ENCODE measurements at places on chromosomes 2 and 18.

DNA sequence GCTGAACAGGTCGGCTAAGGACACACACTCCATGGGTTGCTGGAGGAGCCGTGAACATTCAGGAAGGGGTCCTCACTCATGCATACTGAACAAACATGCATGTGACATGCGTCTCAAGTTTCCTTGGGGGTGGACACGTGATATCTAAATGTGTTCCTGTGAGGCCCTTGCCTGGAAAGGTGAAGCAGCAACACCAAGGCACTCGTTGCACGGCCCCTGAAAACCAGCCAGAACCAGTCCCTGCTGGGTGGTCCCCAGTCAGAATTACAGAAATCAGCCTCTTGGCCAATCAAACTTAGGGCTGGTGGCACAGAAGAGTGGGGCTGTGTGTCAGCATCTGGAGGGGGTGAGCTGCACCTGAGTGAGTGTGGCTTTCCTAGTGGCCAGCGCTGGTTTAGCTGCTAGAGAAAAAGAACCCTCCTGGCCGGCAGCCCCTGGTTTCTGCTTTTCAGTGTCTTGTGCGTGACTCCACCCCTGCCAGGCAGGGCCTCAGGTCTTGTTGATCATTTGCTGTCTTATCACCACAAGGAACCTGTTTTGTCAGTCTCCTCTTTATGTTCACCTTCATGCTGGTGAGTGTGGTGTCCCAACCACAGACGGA is 3.2 kb upstream of the AQP12B start:
- DNase-seq = no peak

DNA sequence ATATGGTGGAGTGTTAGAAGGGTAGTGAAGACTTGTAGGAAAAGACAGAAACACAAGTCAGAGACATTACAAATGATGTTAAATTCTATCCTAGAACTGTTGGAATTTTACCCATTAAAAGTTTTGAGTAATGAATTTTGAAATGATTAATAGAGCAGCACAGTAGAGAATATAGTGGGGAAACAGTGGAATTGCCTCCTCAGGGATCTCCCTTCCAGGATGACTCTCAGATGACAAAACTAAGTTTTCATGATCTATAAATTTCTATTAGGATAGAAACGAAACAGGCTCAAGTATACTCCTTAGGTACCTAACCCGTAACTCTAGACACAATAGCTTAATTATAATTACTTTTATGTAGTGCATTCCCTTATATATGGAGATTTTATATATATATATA is 86.7 kb downstream of the DPP4 start:
- no peak for DNase-seq

GRCh38 chr2:205627085-205627484 is 55.2 kb upstream of the NRP2 start:
- DNase-seq = no peak

GRCh38 chr2:53985646-53986045 is 14.9 kb upstream of the PSME4 start:
- DNase-seq = no peak

DNA sequence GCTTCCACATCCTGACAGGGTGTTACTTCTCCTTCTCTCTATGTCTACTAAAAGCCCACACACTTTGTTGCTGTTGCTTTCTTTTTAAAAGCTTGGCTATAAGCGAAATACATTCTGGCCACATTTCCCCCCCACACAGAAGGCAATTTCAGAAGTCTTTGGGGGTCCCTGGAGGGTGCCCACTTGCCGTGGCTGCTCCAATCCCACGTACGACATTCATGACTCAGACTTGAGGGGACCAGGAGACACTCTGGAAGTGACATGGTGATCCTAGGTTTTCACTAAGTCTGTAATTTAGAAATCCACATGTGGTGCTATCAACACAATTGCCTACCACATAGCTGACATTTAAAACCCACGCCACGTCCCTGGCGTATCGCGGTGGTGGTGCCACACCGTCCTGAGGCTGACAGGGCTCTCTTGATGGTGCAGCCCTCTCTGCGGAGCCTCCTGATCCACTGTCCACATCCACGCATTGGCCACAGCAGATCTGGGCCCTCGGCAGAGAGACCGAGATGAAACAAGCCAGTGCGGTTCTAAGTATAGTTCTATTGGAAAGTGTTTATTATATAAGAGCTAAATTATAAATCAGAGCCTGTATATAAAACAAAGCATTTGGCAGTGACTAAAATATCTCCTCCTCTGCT is 42.4 kb downstream of the CYP27C1 start:
- DNase-seq = no peak

GRCh38 chr2:147083664-147084063 is 761.2 kb upstream of the ACVR2A start:
- no peak for DNase-seq

DNA sequence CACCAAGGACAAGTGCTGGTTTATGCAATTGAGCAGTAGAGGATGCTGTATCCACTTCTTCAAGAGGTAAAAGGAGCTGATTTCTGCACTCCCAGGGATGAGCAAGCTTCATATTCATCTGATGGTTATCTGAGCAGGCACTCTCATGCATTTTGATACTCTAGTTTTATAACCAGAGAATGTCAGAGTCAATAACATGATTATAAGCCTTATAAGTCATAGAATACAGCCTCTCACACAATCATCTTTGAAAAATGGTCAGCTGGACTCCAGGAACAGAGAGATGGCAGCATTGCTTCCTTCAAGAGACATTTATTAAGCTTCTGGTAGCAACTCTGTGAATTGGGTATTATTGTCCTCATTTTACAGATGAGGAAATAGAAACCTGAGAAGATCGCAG is 167.1 kb downstream of the SLC8A1 start:
- peak; percentile 51 for DNase-seq

DNA sequence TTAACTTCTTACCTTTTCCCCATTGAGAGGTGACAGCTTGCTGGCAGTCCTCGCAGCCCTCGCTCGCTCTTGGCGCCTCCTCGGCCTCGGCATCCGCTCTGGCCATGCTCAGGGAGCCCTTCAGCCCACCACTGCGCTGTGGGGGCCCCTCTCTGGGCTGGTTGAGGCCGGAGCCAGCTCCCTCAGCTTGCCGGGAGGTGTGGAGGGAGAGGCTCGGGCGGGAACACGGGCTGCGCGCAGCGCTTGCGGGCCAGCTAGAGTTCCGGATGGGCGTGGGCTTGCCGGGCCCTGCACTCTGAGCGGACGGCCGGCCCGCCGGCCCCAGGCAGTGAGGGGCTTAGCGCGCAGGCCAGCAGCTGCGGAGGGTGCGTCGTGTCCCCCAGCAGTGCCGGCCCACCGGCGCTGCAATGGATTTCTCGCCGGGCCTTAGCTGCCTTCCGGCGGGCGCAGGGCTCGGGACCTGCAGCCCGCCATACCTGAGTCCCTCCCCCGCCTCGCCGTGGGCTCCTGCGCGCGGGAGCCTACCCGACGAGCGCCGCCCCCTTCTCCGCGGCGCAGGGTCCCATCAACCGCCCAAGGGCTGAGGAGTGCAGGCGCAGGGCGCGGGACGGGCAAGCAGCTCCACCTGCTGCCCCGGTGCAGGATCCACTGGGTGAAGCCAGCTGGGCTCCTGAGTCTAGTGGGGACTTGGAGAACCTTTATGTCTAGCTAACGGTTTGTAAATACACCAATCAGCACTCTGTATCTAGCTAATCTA is 335.0 kb downstream of the CBLN2 start:
- DNase-seq = no peak

- no peak for DNase-seq
Observed at GRCh38 chr18:8139127-8139527, 470.1 kb upstream of the RAB12 start.

DNA sequence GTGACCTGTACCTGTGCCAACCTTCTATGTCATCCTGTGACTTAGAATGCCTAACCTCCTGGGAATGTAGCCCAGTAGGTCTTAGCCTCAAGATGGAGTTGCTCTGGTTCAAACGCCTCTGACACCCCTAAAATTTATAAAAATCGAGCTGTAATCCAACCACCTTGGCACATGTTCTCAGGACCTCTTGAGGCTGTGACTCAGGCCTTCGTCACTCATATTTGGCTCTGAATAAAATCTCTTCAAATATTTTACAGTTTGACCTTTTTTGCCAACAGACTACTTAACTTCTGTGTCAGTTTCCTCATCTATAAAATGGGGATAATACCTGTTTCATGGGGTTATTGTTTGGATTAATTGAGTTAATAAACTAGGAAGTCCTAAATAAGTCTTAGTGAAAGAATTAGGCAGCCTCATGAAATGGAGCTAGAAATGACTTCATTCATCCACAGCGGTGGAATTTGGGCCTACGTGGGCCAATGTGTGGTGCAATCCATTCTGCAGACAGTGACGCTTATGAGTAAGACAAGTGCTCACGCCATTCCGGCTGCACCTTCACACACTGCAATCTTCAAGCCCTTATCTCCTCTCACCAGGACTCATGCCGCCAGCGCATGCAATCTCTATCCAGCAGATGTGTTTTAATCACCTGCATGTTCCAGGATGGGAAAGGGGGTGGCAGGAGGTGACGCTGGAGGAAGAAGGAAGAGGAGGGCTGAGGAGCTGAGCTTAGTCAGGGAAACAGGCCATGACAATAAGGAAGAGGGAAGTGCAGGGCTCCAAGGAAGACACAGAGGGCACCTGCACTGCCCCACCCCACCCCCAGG is 2.0 kb upstream of the UBE2F start:
- no peak for DNase-seq

GRCh38 chr2:206472094-206472493 is 28.8 kb downstream of the ADAM23 start:
- no peak for DNase-seq

DNA sequence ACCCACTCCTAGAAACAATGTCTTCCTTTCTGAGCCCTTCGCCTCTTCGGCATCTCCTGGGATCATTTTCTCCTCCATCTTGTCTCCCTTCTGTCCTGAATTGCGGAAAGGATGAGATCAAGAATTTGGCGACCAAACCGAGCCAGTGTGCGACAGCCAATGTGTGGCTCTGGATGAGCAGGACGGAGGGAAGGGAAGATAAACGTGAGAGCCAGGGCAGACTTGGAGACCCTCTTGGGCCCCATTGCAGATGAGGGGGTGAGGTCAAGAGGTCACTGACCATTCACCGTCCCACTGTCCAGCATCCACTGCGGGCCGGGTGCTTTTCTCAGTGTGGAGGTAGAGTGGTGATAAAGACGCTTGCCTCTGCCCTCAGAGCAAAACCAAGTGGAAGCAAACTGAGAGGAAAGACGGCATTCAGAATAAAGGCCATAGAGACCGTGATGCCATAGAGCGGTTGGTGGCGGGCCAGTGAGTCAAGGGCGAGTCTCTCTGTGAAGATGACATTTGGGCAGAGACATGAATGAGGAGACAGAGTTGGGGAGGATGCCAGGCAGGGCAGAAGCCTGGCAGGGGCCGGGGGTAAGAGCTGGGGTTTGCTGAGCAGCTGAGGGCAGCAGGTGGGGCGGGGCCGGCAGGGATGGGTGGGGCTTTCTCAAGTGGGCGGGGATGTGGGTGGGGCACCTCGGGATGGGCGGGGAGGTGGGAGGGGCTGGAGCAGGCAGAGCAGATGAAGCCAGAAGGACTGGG is 55.6 kb downstream of the ACAA2 start:
- DNase-seq = no peak

DNA sequence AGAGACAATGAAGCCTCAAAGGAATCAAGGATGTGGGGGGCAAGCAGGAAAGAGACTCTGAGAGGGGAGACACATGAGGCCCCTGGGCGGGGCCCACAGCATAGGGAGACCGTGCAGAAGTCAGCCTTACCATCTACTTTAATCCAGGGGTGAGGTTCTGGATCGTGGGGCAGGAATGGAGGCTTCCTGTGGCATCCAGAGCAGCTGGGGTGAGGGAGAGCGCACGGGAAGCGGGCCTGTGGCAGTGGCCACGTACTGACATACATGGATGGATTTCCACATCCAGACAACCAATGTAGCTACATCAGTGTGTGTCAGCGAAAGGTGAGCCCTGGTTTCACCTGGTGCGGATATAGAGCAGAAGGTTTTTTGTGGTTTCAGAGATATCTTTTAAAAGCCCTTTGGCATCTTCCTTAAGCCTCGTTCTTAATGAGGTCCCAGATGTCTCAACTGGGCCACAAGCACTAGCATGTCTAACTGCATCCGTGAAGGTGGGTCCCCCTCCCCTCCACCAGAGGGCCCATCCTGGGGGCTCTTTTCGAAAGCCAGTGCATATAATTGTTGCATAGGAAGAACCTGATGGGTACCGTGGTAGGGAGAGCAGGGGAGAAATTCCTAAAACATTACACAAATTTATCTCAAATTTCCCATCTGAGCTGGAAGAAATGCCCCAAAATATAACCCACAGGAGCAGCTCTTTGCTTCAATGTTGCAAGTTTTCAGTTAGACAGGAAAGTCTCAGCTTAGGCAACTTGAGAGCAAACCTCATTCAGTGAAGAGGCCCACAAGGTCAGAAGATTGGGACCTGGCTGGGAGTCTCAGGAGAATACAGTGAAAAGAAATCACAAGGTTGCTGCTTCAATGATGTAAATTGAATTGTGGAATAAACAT is 90.9 kb downstream of the SP3 start:
- DNase-seq = peak; percentile 45

- no peak for DNase-seq
Observed at GRCh38 chr2:20208476-20208859, 16.5 kb downstream of the SDC1 start.

- no peak for DNase-seq
Observed at GRCh38 chr18:57023275-57023882, 123.5 kb upstream of the BOD1L2 start.

DNA sequence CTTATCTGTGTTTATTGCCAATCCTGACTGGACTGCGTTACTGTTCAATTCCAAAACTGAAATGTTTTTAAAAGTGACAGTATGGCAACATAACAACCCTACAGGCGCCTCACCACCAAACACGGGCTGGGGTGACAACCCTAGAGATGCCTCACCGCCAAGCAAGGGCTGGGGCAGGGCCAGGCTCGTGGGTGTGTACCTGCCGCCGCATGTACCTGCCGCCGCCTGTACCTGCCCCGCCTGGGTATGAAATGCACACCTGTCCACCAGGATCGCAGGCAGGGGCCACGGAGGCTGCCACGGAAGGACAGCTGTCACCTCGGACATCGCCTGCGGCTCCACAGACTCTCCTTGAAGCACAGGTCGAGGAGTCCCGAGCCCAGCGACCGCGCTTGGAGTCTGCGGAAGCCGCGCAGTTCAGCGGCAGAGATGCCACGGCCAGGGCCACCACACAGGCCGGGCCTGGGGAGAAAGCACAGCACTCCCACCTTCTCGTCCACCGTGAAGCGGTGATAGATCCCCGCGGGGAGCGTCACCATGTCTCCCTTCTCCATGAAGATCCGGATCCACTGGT is 18.9 kb downstream of the ADI1 start:
- no peak for DNase-seq

DNA sequence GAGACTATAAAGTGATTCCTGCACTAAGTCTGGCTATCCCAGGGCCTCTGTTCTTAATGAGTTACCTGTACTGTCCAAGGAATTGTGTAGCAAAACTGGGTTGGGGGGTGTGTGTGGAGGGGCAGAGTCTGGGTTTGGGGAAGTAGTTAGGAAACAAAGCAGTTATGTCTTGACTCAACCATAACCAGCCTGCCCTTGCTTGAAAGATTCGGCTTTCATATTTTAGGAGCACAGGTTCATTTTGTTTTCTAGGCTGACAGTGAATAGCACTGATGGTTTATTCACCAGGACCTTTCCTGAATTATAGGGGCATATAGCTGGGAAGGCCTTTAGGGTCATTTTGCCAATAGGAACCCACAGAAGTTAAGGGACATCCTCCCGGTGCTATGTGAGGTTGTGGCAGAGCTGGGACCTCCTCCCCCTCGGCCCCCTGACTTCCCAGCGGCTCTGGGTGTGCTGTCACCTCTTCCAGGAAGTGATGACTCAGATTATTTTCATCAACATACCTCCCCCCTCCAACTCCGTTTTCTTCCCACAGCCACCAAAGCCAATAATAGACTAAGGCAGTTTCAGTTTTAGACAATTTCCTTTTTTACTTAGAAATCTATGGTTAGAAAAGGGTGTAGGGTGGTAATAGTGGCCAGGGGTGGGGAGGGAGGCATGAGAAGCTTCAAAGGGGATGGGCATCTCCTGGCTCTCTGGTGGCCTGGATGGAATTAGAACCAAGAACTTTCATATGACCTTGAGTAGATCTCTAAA is 44.8 kb downstream of the SETBP1 start:
- no peak for DNase-seq
